Adrenal gland (tissue), 19 donors: ENCODE measurements at places on chromosomes 6 and 20.
A peak's percentile ranks its signal among the peaks of the same experiment; 100 is the strongest.

GRCh38 chr6:146767632-146768031 is 168.9 kb downstream of the ADGB start:
- no peak for DNase-seq

GRCh38 chr20:64165866-64166600 is 1.8 kb downstream of the MYT1 start:
- no peak for DNase-seq

- no peak for DNase-seq
Observed at GRCh38 chr6:25844518-25844917, 12.7 kb upstream of the SLC17A1 start.

DNA sequence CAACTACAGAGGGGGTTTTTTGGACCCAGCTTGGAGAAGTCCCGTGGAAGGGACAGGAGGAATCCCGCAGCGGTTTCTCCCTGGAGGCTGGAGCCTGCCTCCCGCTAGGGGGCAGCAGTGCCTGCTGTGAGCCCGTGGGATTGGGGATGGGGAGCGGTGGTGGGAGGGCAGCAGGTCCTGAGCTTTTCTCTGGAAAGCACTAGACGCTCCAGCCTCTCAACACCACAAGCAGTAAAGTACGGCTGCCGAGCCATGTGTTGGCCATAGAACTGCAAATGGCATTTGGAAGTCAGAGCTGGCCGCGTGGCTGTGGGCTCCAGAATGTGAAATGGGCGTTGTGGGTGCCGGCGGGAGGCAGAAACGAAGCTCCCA is 47.8 kb downstream of the GMPR start:
- no peak for DNase-seq

- DNase-seq = no peak
Observed at GRCh38 chr20:4667836-4668235, 53.9 kb upstream of the PRND start.

- DNase-seq = no peak
Observed at GRCh38 chr6:167998215-167998614, 744 bp downstream of the KIF25 start.

DNA sequence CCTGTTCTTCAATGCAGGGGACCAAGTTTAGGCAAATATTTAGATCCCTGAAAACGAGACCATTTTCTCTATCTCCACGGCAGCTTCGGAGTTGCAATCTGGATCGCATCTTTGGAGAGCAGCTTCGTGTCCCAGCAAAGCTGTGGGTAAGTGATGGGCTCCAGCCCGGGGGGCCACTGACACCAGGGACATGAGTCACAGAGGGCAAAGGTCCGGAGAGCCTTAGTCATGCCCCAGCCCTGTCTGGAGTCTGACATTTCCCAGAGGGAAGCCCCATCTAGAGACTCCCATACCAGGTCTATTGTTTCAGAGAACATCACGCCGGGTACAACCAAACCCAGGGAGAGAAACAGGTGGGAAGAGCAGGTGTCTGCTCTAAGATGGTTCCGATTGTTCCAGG is 95.9 kb downstream of the NFATC2 start:
- peak; percentile 38 for DNase-seq

DNA sequence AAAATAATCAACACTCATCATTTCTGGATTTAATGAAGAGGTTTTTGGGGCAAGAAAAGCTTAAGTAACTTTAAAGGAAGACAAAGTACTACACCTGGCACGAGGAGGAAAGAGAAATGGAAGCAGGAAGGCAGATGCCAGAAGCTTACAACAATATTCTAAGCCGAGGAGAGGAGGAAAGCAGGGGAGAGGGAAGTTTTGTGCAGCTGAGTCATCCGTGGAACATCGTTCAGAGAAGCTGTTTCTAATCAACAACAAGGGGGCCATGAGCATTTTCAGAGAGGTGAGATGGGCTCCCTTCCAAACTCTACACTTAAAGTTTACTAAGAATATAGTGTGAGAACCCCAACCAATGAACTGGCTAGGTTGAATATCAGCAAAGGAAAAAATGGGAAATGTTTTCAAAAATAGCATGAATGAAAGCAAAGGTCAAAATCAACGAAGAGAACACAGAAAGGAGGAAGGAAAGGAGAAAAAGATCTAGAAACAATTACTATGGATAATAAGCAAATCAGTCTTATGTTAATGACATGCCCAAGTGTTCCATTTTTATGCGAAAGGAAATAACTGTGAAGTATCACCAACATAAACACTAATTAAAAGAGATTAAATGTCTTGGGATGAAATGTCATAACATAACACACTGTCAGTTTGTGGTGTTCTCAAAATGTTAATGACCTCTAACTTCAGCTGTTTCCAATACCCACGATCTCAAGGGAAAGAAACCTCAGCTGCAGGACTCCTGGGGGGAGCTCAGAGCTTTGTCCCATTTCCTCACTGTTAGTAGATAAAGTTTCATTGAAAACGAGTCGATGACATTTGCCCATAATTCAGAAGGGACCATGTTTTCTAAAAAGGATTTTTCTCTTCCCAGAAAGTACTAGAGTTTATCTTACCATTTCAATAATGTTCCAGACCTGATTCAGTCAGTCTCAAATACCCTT is 203.4 kb upstream of the STXBP5 start:
- DNase-seq = no peak

GRCh38 chr6:130381459-130382380 is 15.9 kb downstream of the TMEM200A start:
- no peak for DNase-seq

- no peak for DNase-seq
Observed at GRCh38 chr6:30912746-30913520, 1.1 kb upstream of the VARS2 start.

GRCh38 chr6:125910527-125910926 is 46.0 kb upstream of the HINT3 start:
- no peak for DNase-seq

- DNase-seq = no peak
Observed at GRCh38 chr20:10992731-10993130, 318.9 kb upstream of the JAG1 start.

GRCh38 chr6:168493976-168494375 is 53.0 kb downstream of the SMOC2 start:
- DNase-seq = no peak

- DNase-seq = no peak
Observed at GRCh38 chr6:167350275-167350696, 25.4 kb downstream of the TTLL2 start.

DNA sequence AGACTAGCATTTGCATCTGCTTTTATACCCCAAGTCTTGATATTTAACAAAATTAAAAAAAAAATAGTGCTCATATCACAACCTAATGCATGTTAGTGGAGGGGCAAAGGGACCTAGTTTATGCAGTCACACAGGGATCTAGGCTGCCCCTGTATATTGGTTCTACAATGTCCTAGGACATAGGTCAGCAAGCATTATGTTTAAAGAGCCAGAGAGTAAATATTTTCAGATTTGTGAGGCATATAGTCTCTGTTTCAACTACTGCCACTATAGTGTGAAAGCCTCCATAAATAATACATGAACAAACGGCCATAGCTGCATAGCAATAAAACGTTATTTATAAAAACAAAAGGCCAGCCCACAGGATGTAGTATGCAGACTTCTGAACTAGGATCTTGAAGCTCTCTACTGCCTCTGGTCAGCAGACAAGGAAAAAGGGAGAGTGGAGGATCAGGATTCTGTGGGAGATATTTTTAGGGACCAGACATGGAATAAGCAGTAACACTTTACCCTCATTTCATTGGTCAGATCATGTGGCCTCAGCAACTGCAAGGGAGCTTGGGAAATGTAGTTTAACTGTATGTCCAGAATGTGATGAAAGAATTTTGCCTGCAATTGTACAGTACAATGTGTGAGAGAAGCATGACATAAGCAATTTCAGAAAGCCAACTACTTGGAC is 414.2 kb upstream of the SPTLC3 start:
- DNase-seq = no peak

GRCh38 chr20:50855498-50856474 is 60.9 kb downstream of the BCAS4 start:
- peak; percentile 60 for DNase-seq

- DNase-seq = no peak
Observed at GRCh38 chr6:3911130-3911529, 62.0 kb downstream of the FAM50B start.

DNA sequence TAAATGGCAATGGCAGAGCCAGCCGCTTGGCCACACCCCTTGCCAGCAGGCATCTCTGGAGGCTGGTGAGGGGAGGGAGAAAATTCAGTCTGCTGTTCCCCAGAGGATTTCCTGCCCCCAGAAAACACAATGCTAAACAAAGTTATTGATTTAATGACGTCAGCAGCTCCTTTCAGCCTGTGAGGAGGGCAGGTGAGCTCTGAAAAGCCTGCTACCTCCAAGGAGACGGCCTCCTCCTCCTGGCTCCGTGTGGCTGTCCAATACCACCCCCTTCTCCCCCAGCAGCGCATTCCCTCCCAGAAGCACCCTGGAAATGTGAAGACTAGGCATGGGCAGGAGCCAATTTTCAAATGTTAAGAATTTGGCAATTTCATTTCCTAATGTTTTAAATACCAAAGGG is 393.1 kb downstream of the ZFAND3 start:
- DNase-seq = no peak

- DNase-seq = no peak
Observed at GRCh38 chr6:127564761-127565160, 12.2 kb upstream of the C6orf58 start.

DNA sequence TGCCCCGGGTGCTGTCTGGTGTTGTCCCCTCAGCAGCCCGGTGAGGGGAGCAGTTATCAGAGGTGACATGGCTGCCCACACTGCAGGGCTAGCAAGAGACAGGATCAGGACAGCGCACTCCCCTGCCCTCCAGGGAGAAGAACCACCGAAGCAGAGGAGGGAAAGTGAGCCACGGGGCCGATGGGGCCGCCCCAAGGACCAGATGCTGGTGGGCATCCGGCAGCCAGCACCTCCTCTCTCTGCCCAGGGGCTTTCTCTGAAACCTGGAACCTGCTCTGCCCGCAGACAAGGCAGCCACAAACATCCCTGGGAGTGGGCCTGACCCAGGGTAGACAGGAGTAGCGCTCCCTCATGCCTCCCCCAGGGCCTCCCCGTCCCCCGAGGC is 163.0 kb upstream of the CST7 start:
- no peak for DNase-seq

- DNase-seq = peak; percentile 35
Observed at GRCh38 chr20:31497838-31498540, 16.3 kb upstream of the HM13 start.

DNA sequence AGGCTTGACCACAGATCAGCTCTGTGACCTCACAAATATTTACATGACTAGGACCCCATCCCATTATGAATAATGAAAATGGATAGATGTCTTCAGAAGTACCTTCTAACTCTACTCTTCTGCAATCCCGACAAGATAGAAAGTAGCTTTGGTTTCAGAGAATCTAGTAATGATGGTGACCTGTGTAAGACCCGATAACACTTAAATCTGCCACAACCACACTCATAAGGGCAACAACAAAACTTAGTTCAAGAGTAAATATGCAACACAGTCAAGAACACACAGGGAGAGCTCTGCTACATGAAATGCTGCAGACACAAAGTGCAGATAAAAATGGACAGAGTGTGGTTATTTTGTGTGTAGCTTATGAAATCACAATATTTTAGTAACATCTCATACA is 9.6 kb downstream of the CHD6 start:
- no peak for DNase-seq

DNA sequence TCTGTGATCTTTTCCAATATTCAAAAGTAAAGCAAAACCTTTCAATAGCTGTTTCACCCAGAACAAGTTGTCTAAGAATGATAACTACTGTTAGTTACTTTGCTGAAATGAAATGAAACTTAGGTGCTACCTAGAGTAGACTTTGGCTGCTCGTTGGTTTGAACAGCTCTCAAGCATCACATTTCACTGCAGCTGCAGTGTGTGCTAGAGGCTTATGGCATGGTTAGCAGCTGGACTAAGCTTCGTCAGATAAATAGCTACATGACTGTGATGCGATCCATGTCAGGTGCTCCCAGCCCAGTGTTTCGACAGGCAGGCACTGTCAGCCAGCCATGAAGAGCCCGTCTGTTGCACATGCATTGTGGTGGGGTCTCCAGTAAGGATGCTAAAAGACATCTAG is 201.1 kb downstream of the TFAP2B start:
- no peak for DNase-seq

- no peak for DNase-seq
Observed at GRCh38 chr6:125512621-125513020, 210.9 kb upstream of the HDDC2 start.

GRCh38 chr6:101086473-101086872 is 205.3 kb upstream of the ASCC3 start:
- DNase-seq = no peak

DNA sequence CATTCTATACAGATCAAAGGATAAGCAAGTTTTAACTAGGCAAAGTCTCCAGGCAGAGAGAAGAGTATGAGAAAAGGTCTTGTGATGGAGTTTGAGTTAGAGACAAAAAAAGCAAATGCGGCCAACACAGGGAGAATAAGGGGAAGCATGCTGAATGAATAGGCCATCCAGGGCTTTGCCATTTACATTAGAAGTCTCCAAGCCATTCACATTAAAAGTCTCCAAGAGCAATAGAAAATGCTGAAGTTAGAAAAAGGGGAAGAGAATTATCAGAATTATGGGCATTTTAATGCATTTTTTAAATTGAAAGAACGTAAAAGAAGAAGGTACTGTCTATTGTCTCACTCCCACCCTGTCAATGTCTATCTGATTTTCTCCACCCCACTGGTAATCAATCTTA is 49.4 kb downstream of the PDSS2 start:
- DNase-seq = no peak

DNA sequence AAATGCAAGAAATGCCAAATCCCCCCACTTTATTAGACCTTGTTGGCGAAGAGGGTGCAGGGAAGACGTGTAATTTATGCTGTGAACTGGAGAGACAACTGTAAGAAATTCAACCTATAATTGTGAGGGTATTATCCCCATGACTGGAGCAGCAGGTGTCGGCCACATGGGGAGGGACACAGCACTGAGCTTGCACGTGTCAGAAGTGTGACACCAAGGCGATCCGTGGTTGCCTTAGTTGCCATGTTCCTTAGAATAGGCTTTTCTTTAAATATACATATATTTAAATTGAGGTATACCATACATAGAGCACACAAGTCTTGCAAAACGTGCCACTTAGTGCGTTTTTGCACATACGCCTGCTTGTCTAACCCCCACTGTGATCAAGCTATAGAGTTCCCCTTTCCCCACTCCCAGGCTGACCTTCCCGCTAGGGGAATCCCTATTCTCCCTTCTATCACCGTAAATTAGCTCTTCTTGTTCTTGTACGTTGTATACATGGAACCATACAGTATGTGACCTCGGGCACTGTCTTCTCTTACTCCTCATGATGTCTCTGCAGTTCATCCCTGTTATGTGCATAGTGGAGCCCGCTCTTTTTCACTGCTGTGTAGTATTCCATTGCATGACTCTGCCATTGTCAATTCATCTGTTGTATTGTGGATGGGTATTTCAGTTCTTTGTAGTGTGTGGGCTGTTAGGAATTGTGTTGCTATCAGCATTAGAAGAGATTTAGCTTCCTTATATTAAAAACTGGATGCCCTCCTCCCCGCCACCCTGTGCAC is 81.6 kb upstream of the PMEPA1 start:
- no peak for DNase-seq

GRCh38 chr6:40713002-40713719 is 126.0 kb upstream of the LRFN2 start:
- DNase-seq = no peak

- DNase-seq = no peak
Observed at GRCh38 chr6:137246164-137246563, 27.0 kb upstream of the IFNGR1 start.
